ENCODE measurements at places on chromosomes 3 and 15.

- DNase-seq, result peak; percentile 81
These were observed 89.3 kb downstream of the SLCO3A1 start for GRCh38 chr15:91942720-91943394.

GRCh38 chr3:57896691-57897090 is 111.5 kb upstream of the FLNB start:
- no peak for DNase-seq

DNA sequence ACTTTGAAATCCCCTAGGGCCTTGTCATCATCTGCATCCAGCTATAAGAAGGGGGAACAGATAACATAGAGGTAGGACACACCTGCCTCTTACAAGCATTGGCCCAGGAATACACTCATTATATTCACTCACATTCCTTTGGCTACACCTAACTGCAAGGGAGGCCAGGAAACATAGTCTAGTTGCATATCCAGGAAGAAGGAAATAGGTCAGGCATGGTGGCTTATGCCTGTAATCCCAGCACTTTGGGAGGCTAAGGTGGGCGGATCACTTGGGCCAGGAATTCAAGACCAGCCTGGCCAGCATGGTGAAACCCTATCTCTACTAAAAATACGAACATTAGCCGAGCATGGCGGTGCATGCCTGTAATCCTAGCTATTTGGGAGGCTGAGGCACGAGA is 48.8 kb downstream of the GTPBP8 start:
- no peak for DNase-seq

DNA sequence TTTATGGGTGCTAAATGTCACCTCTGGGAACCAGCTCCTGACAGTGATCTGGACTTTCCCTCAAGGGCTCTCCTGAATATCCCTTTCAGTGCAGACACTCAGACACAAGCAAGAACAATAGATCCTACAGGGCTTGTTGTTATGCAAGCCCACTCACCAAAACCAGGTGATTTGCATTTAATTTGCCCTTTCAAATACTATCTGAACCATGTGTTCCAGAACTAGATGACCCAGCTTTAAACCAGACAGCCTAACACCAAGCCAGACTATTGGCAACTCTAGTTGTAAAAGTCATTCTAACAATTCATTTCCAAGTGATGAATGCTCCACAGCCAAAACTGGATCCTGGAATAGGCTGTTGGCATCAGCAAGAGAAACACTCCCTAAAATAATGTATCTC is 5.6 kb upstream of the ATP8B4 start:
- no peak for DNase-seq
